Fibroblast of skin of back (primary cell): ENCODE measurements at places on chromosomes 4 and X.

DNA sequence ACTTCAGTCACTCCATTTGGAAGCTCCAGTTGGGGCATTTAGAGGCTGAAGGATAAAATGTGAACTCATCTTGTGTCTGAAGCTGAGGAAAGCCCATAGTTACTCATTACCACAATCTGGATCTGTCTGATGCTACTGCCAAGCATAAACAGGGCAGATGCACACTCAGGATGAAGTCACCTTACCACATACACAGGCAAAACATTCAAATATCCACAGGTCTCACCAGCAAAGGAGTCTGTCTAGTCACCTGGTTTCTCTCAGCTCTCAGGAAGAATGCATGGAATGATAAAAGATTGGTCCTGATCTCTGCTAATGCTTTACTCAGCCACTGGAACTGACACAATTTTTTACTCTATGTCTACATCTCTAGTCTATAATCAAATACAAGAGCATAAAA is 13.0 kb upstream of the ODAPH start:
- peak; percentile 51 for DNase-seq

GRCh38 chrX:11239230-11239629 is 54.0 kb upstream of the AMELX start:
- peak; percentile 62 for DNase-seq

GRCh38 chr4:18847249-18847890 is 825.8 kb upstream of the LCORL start:
- no peak for DNase-seq

- DNase-seq = no peak
These were observed 1568.6 kb upstream of the PCDH7 start for GRCh38 chr4:29151584-29151983.

DNA sequence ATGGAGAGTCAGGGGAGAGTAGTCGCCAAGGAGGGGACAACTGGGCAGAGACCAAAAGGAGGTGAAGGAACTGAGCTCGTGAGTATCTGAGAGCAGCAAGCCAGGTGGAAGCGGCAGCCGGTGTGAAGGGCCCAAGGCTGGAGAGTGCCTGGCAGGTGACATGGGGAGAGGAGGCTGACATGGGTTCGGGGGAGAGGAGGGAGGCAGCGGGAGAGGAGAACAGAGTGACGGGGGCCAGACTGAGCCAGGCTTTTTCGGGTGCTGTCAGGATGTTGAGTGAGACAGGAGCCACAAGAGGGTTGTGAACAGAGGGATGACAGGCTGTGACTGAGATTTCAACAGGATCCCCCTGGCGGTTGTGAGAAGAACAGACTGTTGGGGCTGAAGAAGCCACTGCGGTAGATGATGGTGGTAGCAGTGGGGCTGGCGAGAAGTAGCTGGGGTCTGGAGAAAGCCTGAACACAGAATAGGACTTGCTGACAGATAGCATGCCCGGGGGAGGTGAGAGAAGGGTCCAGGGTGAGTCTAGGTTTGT is 5.7 kb downstream of the ELK1 start:
- peak; percentile 41 for DNase-seq

DNA sequence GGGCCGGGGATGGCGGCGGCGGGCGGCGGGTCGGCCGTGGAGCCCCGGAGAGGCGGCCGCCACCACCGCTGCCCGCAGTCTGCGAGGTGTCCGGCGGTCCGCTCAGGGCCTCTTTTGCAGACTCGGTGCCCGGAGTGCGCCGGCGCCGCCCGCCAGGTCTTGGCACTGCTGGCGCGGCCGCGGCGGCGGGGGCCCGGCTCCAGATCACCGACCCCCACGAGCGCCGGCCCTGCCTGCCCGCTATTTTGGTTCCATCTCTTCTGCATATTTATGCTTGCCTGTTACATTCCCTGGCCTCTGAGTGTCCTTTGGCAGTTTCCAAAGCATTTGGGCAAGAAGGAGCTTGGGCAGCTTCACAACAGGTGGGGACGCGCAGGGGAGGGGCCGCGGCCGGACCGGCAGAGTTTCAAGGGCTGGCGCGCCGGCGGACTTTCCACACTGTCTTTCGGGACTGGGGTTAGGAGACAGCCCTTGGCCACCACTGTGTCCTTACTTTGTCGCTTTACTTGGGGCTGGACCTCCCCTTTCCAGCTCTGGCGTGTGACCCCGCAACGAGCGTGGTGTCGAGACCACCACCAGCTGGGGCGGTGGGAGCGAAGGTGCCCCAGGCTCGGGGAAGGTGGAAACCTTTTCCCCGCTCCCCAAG is 668 bp upstream of the TAPT1 start:
- peak; percentile 25 for DNase-seq

GRCh38 chr4:61254406-61254805 is 54.3 kb downstream of the ADGRL3 start:
- no peak for DNase-seq

DNA sequence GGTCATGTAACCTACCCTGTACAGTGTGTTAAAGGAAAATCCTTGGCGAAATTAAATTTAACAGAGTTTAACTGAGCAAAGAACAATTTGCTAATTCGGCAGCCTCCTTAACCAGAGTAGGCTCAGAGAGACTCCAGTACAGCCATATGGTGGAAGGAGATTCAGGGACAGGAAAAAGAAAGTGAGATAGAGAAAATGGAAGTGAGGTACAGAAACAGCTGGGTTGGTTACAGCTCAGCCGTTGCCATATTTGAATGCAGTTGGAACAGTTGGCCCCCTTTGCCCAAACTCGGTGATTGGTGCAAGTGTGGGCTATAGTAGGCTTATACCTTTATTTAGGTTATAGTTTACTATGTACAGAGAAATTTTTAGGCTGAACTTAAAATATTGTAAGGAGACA is 48.8 kb upstream of the GBA3 start:
- DNase-seq = no peak

DNA sequence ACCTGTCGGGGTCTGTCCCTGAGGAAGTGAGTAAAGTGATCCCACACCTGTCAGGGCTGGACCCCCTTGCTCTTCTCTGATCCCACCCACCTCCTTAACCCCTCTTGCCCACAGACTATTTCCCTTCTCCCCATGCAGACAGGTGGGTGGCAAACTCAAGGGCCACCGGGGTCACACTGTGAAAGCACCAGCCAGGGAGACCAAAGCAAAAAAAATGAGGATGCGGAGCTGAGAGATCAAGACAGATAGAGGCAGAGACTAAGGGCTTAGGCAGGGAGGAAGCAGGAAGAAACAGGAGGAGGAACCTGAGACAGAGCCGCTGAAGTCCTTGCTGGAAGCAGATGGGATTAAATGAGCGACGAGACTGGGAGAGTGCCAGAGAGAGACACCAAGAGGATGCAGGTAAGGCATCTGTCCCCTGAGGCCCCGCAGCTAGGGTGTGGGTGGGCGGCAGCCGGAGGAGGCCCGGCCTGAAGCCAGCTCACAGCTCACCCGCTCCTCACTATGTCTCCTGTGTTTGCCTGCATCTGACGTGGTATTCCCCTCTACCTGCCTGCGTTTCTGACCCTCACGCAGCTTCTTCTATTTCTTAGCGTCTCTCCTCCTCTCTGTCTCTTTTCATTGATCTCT is 7.2 kb downstream of the TIMM17B start:
- no peak for DNase-seq

GRCh38 chr4:123345935-123346300 is 50.7 kb upstream of the SPRY1 start:
- DNase-seq = no peak
